ENCODE measurements at places on chromosomes 12 and 14.

- no peak for DNase-seq
Observed at GRCh38 chr12:92360543-92360942, 214.9 kb upstream of the BTG1 start.

DNA sequence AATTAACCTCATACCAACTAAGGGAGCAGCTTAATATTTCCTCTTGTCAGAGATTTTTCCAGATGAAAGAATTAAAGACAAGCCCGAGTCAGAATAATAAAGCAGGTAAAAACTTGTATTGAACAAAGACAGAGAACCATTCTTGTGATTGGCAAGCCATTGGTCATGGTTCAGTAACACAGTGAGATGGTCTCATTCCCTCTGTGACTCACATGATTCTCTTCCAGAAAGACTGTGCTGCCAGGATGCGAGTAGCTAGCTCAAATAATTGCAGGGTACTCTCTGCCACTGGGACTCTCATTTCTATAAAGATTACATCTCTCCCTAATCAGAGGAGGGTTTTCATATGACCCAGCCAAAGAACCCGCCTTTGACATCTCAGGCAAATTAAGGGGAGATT lies 179.4 kb downstream of the PHLDA1 start:
- no peak for DNase-seq

GRCh38 chr12:108649126-108649525 lies 15.4 kb upstream of the SELPLG start:
- DNase-seq = no peak

- DNase-seq = no peak
Observed at GRCh38 chr14:104700747-104701217, 11.4 kb downstream of the INF2 start.

- DNase-seq = peak; percentile 45
Observed at GRCh38 chr14:91138511-91139359, 24.9 kb downstream of the DGLUCY start.

DNA sequence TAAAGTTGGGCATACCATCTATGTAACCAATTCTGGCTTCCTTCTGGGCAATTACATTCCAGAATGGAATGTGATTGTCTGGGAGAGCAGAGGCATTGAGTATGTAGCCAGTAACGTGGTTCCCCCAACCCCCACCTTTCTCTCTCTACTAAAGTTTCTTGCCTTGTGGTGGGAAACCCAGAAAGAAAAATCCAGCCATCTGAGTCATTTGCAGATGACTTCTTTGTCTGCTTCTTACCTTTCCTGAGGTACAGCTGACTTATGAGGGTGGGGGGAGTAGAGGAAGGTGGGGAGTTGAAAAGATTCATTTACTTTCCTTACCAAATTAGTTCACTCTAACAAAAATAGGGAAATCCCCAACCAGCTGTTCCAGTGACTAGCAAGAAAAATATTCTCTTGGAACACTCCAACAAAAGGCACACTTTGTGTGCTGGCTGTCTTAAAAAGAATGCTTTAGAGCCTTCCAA lies 112.1 kb upstream of the FRMD6 start:
- DNase-seq = no peak

DNA sequence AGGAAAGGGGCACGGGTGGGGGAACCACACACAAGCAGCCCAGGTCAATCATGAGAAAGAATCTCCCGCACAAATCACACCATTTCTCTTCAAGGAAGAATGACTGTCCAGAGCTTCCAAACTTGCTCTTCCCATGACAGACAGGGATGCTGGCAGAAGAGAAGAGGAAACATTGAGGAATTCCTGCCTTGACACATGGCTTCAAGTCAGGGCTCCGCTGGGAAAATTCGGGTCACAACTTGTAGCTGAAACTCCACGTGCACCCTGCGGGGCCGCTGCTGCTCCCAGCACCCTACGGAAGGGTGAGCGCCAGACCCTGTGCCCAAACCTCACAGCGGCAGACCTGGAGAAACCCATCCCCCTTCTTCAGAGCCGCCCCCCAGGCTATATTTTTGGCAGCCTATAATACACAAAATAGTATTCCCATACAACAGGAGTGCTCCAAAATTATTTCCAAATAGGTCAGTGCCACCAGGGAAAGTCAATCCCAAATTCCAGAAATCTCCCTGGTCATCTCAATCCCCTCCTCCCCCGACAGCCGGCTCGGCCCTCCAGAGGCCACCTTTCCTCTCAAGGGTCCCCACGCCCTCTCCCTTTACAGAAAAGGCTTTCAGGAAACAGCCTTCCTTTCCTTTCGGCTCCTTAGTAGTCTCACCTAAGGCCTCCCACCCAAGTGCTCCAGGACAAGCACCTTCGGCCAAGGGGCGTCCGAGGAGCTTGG lies 1.3 kb downstream of the TMEM132D start:
- no peak for DNase-seq

DNA sequence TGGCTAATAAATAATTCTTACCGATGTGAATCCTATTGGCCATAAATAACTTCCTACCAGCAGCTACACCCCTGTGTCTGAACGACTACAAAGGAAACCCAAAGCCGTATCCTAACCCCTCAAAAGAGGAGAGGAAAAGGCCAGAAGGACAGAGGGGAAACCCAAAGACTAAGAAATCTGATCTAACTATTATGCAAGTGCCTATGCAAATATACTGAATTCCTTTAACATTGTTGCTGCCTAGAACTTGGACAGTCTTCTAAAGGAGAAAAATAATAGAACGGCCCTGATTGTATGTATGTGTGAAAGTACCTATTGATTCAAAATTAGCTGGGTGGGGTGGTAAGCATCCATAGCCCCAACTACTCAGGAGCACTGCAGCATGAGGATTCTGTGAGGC lies 997 bp downstream of the PLEKHG7 start:
- DNase-seq = no peak
